ENCODE measurements at places on chromosomes 4 and X.
A peak's percentile ranks its signal among the peaks of the same experiment; 100 is the strongest.

GRCh38 chr4:128349921-128350320 is 62.3 kb upstream of the PGRMC2 start:
- peak; percentile 67 for DNase-seq

DNA sequence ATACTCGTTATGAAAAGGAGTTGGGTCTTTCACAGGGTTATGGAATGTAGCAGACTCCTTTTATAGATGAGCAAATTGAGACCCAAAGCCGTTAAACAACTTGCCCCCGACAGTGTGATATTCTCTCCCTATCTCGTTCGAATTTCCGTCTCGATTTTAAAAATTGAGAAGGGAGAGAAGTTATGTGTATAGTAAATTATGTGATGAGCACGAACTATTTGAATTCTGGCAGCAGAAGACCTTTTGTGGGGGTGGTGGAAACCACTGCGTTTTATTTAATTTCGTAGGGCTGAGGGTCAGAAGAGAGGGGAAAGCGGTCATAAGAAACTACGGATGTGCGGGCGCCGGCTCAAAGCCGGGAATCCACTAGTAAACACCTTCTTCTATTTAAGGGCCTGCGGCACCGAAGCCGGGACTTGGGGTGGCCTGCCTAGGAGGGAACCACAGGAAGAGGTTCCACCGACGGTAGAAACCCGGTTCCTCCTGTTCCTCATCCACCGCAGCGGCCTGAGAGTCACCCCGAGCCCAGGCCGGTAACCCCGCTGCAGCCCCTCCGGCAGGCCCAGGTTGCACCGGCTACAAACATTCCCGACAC is 1.5 kb upstream of the DDX3X start:
- peak; percentile 7 for DNase-seq

- no peak for DNase-seq
Observed at GRCh38 chr4:98945297-98945850, 16.4 kb upstream of the EIF4E start.

DNA sequence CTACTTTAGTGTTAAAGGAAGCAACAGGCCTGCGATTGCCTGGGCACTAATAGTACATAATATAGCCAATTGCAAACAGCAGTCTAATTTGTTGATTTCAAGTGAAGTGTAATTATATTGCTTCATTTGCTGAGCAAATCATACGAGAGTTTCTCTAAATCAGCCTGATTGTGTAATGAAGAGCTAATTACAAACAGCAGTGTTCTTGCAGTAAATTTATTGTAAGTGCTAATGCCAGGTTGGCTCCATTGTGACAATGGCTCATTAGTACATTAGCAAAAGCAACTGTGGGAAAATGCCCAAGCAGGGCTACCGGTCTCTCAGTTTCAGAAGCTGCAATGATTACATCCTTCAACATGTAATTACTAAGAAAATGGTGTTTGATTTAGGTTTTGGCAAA is 591.5 kb downstream of the GALNTL6 start:
- no peak for DNase-seq

GRCh38 chr4:74874753-74875367 is 58.1 kb upstream of the PARM1 start:
- peak; percentile 59 for DNase-seq

DNA sequence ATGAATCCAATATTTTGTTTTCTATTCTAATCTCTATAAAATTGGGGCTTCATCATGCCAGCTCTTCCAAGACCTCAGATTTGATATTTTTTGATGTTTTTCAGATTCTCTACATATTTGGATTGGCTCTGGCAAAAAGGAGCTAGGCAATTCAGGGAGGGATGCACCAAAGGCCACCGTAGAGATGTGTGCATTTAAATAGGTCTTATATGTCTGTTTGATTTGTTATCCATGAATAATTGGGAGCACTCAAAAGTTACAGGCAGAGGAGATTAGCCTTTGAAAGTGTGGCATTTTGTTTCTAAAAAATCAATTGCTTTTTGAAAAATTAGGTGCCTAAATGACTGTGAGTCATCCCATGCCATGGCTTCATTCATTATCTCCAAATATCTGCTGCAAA is 147.1 kb upstream of the RPS6KA6 start:
- no peak for DNase-seq

DNA sequence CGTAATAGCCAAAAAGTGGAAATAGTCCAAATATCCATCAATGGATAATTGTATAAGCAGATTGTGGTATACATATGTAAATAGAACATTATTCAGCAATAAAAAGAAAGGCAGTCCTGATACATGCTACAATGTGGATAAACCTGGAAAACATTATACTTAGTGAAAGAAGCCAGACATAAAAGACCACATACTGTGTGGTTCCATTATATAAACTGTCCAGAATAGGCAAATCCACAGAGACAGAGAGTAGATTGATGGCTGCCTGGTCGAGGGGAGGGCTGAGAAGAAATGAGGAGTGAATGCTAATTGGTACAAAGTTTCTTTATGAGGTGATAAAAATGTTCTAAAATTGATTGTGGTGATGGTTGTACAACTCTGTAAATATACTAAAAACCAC is 397.4 kb upstream of the RPS6KA3 start:
- no peak for DNase-seq

GRCh38 chrX:31123335-31123734 is 51.5 kb upstream of the FTHL17 start:
- no peak for DNase-seq

DNA sequence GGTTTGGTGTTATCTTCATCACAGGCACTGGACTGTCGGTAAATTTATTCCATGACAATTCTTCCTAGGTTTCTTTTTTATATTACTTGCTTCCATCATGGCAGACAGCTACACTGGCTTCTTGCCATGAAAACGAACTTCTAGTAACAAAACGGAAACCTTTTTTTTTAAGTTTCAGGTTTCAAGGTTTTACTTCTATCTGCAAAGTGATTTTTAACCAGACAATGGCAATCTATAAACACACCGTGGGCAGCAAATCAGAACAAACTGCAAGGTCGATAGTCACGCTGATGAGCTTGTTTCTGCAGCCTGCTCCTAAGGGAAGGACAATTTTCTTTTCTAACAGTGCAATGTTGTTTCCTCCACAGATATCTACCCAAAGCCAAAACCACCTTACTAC is 29.9 kb downstream of the XG start:
- DNase-seq, result no peak

GRCh38 chrX:15864023-15864422 is 9.4 kb upstream of the AP1S2 start:
- no peak for DNase-seq

DNA sequence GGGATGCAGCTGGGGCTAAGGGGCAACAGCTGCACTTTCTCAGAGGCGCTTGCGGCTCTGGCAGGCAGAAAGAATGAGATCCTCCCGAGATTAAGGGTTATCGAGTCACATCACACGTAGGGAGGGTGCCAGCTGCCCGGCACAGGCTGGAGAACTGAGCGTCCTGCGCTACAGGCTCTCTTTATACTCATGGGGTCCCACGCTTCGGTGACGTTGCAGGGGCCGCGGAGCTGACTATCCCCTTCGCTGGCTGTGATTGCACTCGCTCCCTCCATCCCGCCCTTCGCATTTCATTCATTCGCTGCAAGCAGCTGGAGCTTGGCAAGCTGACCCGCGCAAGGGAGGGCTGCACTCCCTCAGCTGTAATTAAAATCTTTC is at the start of gene TACR3:
TSS of gene TACR3 (minus strand) at position 156 of the 378 bp plus-strand sequence. CDS start 310 bp downstream, outside the sequence.
- DNase-seq, result no peak

- DNase-seq, result no peak
Observed at GRCh38 chr4:1039493-1040343, 28.3 kb downstream of the FGFRL1 start.

DNA sequence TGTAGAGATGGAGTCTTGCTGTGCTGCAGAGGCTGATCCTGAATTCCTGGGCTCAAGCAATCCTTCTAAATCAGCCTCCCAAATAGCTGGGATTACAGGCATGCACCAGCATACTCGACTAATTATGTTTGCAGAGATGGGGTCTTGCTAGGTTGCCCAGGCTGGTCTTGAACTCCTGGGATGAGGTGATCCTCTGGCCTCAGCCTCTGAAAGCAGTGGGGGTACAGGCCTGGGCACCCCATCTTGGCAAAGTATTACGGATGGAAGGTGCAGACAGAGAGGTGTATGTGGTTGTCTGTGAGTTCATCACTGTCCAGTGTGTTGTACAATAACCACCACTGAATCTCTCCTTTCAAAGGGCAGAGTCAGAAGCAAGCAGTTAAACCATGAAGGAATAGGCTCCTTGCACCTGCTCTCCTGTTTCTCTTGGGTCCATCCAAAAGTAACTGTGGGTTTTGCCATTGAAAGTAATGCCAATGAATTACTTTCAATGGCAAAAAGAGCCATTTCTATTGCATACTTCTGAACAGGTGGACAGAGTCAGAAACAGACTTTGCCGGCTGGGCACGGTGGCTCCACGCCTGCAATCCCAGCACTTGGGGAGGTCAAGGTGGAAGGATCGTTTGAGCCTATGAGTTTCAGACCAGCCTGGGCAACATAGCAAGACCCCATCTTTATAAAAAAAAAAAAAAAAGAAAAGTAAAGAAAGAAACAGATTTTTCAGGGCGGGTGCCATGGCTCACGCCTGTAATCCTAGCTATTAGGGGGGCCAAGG is 7.0 kb upstream of the AKAP17A start:
- DNase-seq, result no peak

- no peak for DNase-seq
Observed at GRCh38 chr4:90187148-90187884, 60.1 kb downstream of the CCSER1 start.

DNA sequence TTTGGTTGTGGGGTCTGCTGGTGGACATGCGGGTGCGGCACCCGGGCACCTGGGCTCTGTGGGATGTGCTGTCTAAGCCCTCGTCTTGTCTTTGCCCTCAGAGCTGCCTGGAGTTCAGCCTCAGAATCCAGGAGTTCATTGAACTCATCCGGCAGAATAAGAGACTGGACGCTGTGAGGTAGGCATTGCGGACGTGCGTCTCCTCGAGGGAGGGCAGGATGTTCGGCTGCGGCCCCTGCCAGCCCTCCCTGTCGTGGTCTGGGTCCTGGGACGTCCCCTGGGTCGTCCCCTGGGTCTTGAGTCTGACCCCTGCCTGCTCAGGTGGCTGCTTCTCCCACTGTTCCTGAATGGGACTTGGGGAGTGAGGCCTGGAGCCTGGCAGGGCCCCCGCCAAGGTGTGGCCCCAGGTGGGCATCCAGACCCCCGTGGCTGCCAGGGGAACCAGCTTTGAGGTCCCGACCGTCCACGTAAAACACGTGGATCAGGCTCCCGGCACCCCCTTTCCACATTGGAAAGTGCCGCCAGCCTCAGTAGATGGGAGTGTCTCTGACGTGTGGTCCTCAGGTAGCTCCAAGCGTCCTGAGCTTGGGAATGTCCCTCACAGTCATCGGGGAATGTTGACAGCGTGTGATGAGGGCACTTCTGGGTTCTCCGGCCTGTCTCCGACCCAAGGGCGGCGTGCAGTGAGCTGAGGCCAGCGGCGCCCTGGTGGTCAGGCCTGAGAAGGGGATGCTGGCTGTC is 19.3 kb upstream of the UVSSA start:
- no peak for DNase-seq

DNA sequence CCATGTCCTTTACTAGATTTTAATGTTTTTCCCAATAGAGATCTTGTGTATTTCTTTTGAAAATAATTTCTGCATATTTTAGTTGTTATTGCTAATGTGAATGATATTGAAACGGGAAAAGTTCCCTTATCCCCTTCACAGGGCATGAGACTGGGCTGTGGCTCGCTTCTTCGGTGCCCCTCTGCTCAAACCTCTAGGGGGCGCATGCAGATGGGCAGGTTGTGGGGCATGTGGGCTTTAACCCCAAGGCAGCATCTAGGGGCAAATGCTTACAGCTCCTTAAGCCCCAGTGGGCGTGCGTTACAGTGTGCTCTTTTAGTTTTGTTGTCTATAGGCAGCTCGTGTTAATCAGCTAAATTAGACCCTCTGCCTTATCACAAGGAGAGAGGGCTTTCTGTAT is 194.7 kb downstream of the OPHN1 start:
- DNase-seq, result no peak

GRCh38 chrX:40964633-40965586 is 120.3 kb upstream of the USP9X start:
- no peak for DNase-seq

- no peak for DNase-seq
Observed at GRCh38 chrX:115023139-115023538, 5.7 kb upstream of the IL13RA2 start.
